ENCODE measurements at places on chromosomes 2 and 18.

- DNase-seq = no peak
Observed at GRCh38 chr2:407630-408029, 119.7 kb upstream of the ALKAL2 start.

DNA sequence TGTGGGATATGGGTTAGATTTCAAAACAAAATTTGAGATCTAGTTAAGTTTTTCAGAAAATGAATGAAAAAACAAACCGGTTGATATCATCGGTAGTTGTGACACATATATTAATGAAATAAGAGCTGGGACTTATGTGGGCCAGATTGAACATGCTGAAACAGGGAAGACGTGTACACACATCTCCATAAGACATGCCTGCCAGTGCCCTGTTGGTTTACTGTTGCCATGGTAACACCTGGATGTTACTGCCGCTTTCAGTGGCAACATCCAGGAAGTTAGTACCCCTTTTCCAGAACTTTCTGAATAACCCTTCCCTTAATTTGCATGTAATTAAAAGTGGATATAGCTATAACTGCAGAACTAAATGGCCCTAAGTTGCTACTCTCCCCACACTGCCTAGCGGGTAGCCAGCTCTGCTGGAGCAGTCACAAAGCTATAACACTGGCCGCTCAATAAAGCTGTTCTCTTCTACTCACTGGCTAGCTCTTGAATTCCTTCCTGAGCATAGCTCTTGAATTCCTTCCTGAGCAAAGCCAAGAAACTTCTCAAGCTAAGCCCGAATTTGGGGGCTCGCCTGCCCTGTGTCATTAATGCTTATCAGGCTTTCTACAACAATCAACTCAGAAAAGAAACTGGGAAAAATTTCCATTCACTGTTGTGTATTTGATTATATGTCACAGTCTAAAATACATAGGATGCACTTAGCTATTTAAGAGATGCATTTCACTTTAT is 776.3 kb upstream of the CDH7 start:
- DNase-seq = no peak

DNA sequence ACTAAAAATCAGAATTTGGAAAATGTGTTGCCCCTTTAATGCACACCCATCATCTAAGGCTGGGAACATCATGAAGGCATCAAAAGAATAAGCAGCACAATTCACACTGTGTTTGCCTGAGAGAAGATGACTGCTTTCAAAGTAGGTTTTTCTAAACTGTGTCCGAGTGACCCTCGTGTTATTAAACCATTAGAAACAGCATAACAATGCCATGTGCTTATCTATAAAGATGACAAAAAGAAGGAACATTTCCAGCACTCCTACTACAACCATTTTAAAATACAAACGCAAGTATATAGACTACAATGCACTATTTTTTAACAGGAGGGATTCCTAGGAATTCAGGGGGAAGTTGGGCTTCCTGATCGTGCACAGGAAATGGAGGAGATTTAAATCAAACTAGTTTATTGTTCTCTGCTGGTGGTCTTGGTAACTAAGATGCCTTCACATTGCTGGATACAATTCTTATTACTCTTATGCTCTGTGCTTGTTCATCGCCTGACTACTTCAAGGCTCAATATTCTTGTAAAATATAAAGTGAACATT is 305.9 kb upstream of the CCDC68 start:
- no peak for DNase-seq

GRCh38 chr2:38174646-38175423 is 98.9 kb upstream of the CYP1B1 start:
- no peak for DNase-seq

DNA sequence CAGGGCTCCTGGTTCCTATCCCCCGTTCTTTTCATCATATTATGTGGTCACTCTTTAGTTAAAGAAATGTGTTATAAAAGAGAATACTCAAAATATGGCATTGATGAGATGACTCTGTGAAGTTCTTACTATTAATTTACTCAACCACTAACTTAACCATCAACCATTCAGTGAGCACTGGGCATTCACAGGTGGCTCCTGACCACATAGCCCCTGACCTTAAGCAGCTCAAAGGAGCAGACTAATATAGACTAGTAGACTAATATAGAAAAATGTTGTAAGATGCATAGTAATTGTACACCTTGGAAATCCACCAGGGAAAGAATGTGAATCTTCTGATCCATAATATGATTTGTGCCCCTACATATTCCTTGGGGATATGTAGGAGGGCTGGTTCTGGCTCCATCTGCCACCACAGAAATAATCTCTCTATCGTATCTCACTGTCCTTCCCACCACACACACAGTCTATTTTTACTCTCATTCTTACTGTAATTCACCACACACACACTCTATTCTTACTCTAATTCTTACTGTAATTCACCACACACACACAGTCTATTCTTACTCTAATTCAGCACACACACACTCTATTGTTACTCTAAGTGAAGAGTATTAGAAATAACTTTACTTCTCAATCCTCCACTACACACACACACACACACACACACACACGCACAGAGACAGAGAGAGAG is 188.9 kb upstream of the ITGA4 start:
- DNase-seq = no peak

DNA sequence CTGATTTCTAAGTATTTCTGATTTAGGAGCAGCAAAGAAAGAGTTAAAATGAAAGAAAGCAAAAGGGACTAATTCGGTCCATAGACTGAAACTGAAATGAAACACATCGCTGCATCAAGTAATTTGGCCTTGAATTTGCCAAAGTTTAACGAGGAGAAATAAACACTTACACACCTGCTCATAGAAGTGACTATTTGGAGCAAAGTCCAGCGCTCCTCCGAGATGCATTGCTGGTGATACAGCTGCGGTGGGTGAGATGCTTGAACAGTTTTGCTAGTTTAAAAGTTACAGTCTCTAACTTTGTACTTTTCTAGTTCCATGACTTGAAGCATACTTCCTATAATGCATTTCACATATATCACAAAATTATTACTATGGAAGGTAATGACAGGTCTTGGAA is 18.3 kb downstream of the GALR1 start:
- no peak for DNase-seq

DNA sequence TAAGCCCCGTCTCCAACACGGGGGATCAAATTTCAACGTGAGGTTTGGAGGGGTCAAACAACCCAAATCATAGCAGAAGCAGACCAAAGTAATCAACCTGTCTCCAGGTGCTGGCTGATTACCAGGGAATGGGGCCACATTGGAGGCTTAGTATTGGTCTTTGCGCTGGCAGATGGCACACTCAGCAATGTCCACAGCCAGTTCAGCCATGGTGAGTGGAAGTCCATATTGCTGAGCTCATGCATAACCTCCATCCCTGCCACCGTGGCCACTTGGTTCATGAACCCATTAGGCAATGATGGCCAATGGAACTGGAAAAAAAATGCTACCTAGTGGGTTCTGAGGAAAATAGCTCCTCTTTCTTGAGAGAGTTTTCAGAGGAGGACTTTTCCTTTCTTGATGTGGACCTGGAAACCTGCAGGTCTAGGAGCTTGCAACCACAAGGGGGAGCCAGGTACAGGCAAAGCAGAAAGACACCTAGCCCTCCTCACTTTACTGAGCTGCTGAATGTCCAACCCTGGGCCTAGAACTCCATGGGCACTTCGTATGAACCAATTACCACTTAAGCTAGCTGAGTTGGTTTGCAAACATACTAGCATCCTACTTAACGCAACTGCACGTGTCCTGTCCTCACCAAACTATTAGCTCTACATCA is 128.0 kb upstream of the GYPC start:
- DNase-seq = peak; percentile 81

DNA sequence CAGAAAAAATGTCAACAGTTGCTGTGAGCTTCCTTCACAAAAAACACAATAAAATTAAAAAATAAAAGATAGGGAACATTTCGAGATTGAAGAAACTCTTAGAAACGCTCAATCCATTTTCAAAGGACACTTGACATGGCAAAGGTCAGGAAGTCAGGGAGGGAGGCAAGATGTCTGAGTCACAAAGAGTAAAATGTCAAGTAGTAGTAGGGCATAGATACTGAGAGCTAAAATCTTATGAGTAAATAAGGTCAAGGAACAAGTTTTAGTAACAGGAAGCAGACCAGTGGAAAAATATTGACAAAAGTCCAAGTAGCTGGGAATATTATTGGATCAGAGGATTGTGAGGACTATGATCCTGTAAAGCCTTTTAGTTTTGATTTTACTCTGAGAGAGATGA is 495.6 kb downstream of the TMX3 start:
- no peak for DNase-seq

DNA sequence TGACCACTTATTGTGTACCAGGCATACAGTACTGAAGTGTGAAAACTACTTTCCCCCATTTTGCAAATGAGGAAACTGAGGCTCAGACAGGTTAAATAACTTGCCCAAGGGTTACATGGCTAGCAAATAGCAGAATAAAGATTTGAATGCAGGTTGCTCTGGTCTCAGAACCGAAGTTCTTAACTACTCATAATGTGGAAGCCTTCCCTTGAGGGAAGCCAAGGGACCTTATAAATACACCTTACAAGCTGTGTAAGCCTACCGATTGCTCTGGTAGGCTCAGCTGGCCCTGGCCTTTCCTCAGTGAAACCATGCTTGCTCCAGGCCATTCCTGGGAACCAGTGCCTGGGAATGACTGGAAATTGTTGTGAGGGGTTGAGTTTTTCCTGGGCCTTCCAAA is 114.6 kb upstream of the CDCA7 start:
- no peak for DNase-seq

- DNase-seq = no peak
Observed at GRCh38 chr2:145597809-145598208, 1077.9 kb upstream of the ZEB2 start.

DNA sequence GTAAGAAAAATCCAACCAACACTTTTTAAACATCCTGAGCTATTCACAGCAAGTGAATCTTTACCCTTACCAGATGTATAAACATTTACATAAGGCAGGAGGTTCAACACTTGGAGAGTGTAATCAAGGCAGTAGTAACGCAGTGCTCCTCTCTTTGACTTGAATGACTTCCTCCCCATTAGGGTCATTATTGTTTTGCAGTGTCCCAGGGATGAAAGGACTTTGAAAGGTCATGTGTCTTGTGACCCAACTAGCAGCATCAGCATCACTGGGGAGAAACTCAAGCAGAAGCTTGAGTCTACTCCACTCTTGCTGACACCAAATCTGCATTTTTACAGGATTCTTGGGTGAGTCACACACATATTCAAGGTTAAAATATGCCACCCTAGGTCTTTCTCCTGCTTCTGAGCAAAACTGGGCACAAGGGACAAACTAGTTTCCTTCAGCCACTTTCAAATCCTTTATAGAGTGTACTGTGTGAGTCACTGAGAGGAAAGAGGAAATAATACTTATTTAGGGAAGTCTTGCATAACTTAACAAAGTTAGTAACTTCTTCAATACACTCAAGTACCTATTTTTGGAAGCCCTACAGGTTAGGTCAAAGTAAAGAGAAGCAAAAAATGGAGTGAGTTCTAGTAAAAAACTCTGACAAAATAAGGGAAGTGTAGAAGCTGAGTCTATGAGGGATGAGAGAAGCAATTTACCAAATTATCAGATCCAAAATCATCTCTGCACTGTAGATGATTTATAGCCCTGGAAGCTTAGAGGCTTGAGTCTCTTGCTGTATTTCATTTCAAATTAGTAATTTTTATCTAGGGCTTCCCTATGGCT is 51.0 kb upstream of the EML4 start:
- no peak for DNase-seq

DNA sequence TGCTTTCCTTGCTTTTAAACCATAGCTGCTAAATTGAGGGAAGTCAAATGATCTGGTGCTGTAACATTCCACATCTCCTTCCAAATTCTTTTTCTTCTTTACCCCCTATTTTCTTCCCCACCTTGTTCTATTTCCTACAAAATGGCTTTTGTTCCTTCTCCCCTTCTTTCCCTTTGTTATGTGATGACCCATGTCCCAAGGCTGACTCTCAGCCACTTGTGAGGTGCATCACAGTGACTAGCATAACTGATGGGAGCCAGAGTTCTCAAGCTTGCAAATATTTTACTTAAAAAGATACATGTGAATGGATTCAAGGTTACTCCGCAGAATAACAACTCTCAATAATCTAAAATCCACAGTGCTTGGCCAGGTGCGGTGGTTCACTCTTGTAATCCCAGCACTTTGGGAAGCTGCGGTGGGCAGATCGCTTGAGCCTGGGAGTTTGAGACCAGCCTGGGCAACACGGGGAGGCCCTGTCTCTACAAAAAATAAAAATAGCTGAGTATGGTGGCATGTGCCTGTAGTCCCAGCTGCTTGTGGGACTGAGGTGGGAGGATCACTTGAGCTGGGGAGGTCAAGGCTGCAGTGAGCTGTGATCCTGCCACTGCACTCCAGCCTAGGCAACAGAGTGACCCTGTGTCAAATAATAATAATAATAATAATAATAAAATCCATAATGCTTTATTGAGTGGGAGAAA is 100.1 kb upstream of the CERS6 start:
- DNase-seq = no peak

DNA sequence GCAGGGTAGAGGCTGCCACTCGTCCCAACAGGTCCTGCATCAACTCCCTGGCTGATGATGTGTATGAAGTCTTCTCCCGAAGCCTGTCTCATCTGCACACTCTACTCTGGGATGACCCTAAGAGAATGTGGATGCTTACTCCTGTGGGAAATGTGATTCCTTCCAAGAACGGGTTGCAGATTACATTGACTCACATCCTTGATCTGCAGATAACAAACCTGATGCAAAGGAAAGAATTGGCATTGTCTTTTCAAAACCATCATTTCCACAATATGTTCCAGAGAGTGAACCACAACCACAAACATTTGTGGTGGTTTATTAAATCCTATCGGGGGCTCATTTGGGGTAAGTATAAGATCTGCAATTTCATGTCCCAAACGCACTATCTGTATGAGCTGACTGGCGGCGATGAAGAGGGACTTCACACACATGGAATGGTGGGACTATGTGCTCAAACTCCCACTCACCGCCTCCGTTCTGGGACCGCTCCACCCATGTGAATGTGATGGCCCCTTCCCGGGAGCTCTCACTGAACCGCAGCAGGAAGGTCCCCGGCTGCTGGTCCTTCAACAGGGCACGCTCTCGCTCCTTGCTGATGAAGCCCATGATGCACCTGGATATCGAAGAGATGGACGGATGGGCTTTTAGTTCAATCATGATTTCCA is 35.5 kb downstream of the STAT1 start:
- no peak for DNase-seq

Data from hematopoietic multipotent progenitor cell treated with erythropoietin and hydrocortisone succinate and interleukin-3 and kit ligand, for 17 days (in vitro differentiated cells).